ENCODE measurements at places on chromosomes 1 and 21.
A peak's percentile ranks its signal among the peaks of the same experiment; 100 is the strongest.

GRCh38 chr1:9630331-9631111 is 21.0 kb upstream of the PIK3CD start:
- no peak for DNase-seq

DNA sequence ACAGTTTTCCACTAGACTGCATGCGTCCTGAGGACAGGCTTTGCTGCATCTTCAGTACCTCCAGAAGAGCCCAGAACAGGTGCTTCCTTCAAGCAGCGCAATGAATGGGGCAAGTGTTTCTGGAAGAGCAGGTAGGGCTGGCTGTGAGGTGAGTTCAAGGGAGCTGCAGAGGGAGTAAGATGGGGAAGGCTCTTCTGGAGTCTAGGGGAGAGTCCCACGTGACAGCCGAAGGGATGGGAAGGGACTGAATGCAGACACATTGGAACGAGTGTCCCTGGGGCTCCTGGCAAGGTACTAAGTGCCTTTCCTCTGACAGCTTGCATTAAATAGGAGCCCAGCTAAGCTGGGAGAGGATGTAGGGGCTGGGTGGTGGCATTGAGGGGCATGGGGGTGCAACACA is 84.2 kb downstream of the FAM78B start:
- DNase-seq: no peak

- DNase-seq: no peak
Measured at GRCh38 chr1:119659628-119660027, 11.6 kb upstream of the ZNF697 start.

DNA sequence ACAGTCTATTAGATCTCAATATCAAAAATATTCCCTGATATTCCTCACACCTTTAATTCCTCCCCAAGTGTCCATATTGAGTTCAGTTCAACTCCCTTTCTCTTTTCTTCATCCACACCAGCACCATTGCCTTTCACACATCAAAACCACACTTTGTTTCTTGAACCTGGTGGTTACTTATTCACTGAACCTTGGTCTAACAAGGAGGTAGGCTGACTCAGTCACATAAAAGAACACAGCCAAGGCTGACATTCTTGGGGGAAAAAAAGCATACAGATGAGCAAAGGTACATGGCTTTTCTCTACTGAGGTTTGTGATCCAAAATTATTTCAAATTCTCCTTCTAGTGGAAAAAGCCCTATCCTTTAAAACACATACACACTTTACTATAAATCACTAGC is 131.7 kb upstream of the USH2A start:
- no peak for DNase-seq

DNA sequence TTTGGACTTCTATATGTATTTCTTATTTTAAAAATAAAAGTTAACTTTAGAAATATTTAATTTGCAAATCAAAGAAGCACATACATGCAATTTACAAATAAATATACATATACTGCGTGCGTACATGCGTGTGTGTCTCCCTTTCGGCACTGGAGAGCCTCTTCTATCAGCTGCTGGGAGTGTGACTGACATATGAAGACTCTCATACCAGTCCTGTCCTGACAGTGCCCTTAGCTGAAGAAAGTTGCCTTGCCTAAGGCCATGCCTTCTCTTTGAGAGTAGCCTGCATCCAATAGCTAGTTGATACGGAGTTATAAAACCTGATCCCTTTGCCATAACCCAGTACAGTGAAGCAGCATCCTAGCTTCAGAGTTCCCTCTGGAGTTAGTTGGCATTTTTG is 282.4 kb upstream of the NEGR1 start:
- no peak for DNase-seq

DNA sequence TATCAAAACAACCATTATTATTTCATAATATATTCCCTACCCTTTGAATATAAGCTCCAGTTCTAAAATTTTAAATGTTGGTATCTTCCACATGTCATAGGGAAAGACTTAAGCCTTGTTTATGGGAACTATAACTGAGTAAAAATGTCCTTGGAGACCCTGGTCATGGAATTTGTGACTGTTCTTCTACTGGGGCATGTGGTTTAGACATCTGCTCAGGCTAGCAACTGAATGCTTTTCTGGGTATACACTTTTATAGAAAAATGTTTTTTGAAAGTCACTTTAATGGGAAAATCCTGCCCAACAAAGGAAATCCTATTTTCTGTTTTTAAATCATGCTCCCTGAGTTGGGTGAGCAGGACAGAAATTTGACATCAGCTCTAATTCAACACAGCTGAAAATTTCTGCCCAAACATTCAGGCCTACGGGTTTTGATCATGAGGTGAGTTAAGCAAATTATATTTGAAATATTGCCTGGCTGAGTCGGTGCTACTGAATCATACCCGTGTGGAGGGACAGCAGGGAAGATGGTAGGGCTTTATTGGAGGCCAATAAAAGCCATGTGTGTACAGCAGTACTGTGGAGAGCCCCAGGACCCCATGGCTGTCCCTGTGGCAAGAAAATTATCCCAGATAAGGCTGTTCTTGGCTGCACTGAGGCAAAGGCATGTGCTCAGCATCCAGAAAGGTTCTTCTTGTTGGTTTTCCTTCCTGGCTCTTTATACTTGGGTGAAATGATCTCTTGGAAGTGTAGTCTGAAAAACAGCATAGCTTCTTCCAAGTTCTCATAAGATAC is 391.8 kb downstream of the DISC1 start:
- no peak for DNase-seq

DNA sequence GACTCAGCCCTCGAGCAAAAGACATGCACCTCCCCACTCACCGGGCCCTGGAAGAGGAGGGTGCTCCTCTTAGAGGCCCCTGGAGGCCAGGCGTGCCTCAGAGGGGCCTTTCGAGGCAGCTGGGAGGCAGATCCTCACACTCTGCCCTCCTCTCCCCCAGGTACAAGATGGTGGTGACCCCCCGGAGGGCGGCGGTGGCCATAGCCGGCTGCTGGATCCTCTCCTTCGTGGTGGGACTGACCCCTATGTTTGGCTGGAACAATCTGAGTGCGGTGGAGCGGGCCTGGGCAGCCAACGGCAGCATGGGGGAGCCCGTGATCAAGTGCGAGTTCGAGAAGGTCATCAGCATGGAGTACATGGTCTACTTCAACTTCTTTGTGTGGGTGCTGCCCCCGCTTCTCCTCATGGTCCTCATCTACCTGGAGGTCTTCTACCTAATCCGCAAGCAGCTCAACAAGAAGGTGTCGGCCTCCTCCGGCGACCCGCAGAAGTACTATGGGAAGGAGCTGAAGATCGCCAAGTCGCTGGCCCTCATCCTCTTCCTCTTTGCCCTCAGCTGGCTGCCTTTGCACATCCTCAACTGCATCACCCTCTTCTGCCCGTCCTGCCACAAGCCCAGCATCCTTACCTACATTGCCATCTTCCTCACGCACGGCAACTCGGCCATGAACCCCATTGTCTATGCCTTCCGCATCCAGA is 10.4 kb downstream of the MYBPH start:
- DNase-seq: no peak

GRCh38 chr1:76494807-76495206 is 372.5 kb upstream of the ST6GALNAC5 start:
- no peak for DNase-seq

- peak; percentile 96 for DNase-seq
Measured at GRCh38 chr1:44835738-44836675, 7.0 kb downstream of the PTCH2 start.

DNA sequence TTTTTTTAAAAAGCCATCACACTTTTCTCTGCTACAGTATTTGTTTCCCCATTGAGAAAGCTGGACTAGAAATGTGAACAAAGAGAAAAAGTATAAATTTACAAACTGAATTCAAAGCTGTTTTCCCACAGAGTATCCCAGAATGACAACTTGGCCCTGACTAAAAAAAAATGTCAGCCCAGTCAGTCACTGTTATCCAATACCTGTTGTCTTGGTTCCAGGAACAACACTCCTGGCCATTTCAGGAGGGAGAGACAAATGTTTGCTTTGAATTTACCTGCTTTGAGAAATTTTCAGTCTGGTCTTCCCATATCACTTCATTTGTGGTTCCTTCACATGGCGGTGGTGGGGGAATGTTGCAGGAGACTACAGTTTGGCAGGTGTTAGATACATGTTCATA is 46.2 kb downstream of the COLGALT2 start:
- no peak for DNase-seq

DNA sequence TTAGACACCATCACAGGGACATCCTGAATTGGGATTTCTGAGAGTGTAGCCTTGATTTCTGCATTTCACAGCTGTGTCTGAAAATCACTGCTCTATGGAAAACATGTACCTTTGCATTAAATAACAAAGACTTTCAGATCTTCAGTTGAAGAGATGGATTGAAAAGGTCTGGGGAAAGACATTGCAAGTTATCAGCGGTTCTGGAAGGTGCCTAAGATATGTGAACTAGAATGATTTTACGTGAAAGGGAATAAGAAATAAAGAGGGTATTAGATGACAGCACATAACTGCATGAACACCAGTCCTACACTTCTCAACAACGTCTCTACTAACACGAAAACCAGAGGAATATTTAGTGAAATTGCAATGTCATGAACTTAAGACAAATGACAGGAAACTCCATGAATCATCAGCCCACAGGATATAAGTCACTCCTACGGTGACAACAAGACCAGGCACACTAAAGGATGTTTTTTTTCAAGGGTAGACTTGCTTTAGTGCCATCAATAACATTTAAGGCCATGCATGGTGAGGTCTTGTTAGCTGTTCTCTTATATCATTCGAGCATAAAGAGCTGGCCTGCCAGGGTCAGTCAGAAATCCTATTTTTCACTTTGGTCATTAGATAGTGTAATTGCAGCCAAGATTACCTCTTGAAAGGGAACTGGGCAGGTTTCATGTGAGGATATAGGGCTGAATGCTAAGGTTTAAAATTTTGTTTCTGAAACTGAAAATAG is 283.1 kb downstream of the GRIK1 start:
- no peak for DNase-seq

- peak; percentile 71 for DNase-seq
Measured at GRCh38 chr1:38097284-38097898, 50.8 kb upstream of the POU3F1 start.

DNA sequence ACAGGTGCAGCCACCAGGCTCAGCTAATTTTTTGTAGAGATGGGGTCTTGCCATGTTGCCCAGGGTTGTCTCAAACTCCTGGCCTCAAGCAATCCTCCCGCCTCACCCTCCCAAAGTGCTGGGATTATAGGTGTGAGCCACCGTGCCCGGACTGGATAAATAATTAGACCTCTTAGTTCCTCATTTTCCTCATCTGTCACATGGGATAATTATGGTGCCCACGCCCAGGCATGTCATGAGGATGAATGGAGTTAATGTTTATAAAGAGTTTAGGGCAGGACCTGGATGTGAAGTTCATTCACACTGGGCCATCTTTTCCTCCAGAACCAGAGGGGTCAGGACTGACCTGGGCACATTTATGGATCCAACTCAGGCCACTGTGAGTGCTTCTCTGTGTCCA is 23.7 kb downstream of the PADI3 start:
- no peak for DNase-seq

GRCh38 chr1:5522531-5523145 is 469.6 kb downstream of the NPHP4 start:
- no peak for DNase-seq

DNA sequence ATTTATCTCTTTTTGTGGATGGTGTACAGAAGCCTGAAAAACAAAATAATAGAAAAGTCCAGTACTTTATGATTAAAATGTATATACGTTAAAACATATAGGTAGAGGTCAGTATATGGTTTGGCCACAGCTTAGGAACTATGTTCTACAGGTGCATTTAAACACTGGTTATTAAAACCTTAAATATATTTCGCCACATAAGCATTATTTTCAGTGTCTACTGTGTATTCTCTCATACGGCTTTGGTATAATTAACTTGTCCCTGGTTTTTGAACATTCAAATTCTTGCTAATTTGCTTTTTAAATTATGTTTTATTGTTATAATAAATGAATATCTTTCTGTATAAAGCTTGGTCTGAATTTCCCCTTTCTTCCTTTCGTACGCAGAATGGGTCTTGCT is 87.9 kb downstream of the GTF2B start:
- DNase-seq: no peak

GRCh38 chr1:221274373-221274772 is 395.1 kb downstream of the HLX start:
- DNase-seq: no peak

- no peak for DNase-seq
Measured at GRCh38 chr1:12597792-12598191, 20.2 kb downstream of the DHRS3 start.

DNA sequence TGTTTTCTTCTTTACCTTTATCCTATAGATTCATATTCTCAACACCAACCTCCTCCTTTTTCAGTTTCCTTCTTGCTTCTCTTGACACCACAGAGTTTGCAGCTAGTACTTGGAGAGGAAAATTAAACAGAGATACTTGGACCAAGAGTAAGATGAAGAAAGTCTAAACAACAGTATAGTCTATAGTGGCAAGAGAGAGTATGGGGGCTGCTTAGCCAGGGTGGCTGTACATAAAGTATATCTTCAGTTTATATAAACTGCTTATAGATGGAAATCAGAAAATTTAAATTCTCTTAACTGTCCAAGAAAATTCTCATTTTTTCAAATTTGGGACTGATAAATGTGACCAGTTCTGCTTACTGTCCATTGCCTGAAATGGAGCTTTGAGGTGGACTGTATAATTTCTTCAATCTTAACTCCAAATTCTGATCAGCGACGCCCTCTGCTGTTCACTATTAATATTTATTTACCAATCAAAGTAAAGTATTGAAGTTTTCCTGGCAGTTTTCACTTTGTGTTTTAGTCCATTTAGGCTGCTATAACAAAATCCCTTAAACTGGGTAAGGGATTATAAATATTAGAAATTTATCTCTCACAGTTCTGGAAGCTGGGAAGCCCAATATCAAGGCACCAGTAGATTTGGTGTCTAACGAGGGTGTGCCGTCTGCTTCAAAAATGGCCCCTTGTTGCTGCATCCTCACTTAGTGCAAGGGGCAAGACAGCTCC is 14.8 kb upstream of the METTL18 start:
- no peak for DNase-seq

GRCh38 chr1:202711949-202712635 is 1.8 kb upstream of the SYT2 start:
- no peak for DNase-seq

DNA sequence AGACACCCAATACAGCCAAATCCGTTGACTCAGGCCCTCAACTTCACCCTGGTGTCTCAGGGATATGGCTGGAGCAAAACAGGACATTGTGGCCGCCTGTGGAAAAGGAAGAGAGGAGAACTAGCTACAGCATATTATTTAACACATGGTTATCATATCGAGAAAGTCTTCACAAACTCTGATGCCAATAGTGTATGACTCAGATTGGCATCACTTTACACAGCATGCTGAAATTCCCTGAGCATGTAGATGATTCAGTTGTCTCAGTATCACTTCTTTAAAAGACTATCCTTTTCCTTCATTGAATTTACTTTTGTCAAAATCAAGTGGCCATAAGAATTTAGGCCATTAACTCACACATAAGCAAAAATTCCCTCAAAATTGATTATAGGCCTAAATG is 20.1 kb downstream of the HSD3B2 start:
- DNase-seq: no peak

- DNase-seq: no peak
Measured at GRCh38 chr21:44020551-44020950, 8.4 kb downstream of the TRAPPC10 start.

- no peak for DNase-seq
Measured at GRCh38 chr1:22503721-22504410, 52.2 kb downstream of the ZBTB40 start.

Measured in posterior vena cava (tissue), 2 donors.